ENCODE measurements at places on chromosomes 6 and 20.

- no peak for DNase-seq
Measured at GRCh38 chr6:151412909-151413308, 21.6 kb upstream of the ZBTB2 start.

DNA sequence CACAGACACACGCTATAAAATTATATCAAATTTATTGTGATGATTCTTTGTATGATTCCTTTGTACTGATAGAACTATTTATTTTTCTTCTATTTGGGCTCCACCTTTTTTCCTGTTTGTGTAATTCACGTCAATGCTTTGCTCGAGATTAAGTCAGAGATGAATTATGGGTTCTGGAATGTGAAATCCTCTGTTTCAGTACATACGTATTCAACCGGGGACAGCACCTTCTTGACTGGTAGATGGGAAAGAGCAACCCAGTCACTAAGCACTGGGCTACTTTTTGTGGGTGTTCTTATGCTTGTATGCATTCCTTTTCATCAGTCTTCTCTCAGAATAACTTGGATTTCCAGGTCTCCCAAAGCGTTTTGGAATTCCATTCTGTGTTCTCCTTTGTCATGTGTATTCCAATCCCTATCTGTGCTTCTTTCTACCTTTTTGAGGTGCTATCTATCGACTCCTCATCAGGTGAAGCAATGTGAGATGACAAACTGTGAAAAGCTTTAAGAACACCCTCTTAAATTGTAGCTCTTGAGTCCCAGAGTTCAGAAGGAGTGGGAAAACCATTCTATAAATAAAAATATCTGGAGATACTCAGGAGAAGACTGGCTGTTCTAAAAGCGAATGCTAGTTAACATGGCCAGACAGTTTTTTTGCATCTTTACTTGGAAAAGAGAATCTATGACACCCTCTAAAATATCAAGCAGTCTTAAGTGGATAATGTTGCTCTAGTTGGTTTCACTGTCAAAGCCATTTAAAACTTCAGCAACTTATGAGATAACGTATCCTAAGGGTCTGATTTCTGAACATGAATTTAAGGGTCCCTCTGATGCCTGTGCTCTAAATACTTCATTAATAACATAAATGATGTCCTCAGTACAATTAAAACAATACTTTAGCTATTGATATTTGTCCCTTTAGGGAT is 197.7 kb upstream of the PREP start:
- no peak for DNase-seq

GRCh38 chr20:58997141-58997770 is 9.8 kb downstream of the CTSZ start:
- no peak for DNase-seq

DNA sequence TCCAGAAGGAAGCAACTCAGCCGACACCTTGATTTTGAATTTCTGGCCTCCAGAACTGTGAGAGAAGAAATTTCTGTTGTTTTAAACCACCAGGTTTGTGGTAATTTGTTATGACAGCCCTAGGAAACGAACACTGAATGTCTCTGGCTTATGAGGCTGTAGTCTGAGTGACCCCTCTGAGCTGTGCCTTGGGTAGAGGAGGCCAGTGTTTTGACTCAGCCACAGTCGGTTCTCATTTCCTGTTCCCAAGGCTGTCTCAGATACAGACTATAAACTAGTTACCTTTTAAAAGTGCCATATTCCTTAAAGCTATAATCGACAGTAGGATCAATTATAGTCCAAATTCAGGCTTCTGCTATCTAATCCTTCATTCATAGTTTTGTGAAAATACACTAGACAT is 391.2 kb upstream of the MAP3K7 start:
- DNase-seq = no peak

- no peak for DNase-seq
Measured at GRCh38 chr20:19922716-19923115, 94.4 kb upstream of the NAA20 start.

DNA sequence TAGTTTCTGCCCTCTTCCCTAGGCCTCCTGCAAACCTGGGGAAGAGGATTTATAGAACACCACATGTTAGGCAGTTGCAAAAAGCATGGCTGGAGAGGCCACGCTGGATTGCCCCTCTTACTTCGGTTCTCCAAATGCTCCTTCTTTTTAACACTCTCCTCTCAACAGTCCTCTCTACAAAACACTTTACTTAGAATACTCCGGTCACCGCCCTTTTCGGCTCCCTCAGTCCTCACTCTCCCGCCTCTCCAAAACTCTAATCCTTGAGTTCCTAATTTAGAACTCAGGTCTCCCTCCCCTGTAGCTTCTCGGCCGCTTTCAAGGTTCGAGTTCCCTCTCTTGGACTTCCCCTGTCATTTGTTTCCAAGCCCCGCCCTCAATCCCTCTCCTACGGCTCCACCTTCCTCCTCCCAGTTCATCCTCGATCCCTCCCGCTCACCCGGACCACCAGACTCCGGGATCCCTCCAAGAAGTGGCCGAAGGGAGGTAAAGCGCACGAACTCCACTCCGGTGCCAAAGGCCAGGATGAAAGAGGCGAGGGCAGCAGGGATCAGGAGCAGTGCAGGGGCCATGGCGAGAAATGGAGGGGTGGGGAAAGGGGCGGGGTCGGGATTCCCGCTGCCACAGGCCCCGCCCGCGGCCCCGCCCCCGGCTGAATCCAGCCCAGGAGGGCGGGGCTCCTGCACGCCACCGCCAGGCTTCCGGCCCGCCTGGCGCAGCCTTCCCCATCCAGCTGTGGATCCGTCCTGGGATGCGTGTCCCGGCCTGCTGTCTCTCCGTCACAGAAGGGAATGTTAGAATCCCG is at the start of gene NRM:
Gene NRM, minus strand, starts transcription at position 582 of the 805 bp plus-strand sequence. Its CDS starts 10 bp downstream, at position 572.
- DNase-seq = peak; percentile 51

GRCh38 chr20:63739130-63740069 is at the start of gene SLC2A4RG:
SLC2A4RG (plus strand) TSS chr20:63739776; CDS start chr20:63739913, 137 bp downstream.
- peak; percentile 54 for DNase-seq
